ENCODE measurements at places on chromosomes 16 and 17. TPM values are rescaled to one million over a fixed set of nuclear protein-coding genes. Genes with fewer than 3 reads are reported as not detected.

Gene PYY
- total RNA-seq = not detected

Gene EVPL
- not detected for total RNA-seq

Gene MEIOB
- not detected for total RNA-seq

Gene PNPO
- total RNA-seq = 42.5 TPM

Gene VASN
- total RNA-seq = 3.4 TPM

Gene SPATA22
- total RNA-seq = not detected

Gene POLR3K
- 21.6 TPM for total RNA-seq

Gene CCL17
- total RNA-seq = not detected

Gene FBXO31
- 16.7 TPM for total RNA-seq

Gene PRR29
- 0.08 TPM for total RNA-seq

Gene E2F4
- total RNA-seq = 230 TPM

Gene TCF25
- 106 TPM for total RNA-seq

DNA sequence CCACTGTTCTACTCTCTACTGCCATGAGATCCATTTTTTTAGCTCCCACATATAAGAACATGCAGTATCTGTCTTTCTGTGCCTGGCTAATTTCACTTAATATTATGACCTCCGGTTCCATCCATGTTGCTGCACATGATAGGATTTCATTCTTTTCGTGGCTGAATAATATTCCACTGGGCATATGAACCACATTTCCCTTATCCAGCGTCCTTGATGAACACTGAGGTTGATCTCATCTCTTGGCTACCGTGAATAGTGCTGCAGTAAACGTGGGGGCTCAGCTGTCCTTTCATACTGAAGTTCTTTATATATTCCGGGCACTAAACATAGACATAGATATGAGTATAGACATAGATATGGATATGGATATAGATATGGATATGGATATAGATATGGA lies 109.3 kb upstream of the TNRC6C start:
- no peak for DNase-seq

- DNase-seq = no peak
Observed at GRCh38 chr16:30644334-30644830, 6.4 kb upstream of the PRR14 start.

DNA sequence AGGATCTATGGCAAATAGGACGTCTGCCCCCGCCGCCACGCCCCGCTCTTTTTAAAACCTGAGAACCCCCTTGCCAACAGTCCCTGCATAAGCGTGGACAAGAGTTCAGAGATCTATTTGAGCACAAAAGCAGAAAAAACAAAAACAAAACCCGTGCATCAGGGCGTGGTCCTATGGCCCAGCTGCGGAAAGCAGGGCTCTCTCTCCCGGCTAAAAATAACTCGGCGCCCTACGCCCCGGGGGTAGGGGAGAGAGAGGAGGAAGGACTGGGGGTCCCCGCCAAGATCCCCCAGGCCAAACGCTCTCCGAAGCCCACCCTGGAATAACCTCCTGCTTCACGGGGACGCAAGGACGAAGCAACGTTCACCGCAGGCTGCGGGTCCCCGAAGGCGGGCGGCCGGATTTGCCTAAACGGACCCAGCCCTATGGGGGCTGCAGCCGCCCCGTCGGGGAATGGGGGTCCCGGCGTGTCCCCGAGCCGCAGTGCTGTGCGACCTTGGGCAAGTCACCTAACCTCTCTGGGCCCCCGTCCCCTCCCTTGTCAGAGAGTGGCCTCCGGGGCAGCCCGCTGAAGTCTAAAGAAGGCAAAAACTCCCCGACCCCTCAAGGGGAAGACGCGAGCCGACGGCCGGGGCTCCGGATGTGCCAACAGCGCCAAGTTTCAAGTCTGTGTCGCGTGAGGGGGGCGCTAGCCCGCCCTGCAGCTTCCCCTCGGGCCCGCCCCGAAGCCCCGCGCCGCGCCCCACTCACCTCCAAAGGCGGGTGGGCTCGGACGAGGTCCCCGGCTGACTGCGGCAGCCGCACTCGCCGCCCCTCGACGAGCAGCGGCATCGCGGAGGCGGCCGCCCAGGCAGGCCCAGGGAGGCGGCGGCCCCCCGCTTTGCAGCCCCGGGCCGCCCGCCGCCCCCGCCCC lies 477 bp downstream of the NTAN1 start:
- DNase-seq = peak; percentile 44

GRCh38 chr17:77036136-77036840 lies 104.5 kb upstream of the SEC14L1 start:
- no peak for DNase-seq

DNA sequence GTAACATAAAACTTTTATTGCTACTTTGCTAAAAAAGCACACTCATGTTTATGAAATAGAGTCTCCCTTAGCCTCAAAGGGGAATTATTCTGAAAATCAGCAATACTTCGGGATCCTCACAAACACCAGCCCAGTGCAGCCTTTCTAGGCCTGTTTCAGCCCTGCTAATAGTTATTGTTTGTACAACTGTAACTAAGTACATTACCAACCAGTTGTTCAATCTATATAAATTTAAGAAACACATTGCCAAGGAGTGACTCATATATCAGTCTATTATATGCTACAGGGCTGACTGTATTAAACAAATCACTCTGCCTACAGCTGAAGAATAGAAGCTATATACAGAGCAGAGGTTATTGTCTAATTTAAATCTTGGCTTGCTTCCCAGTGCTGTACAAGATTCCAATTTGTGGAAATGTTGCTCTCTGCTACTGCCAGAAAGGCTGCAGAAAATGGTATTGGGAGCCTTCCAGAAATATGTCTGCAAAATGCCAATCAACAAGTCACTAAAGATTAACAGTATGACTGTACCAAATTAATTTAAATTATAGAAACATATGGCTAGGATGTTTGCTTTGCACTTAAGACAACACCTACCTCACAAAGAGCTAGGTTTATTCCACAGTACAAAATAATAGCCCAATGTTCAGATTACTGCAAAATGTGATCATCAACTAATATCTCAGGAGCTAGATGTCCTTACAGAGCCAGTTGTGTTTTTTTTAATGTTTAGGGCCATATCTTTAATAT lies 49.7 kb downstream of the TOX3 start:
- DNase-seq = peak; percentile 3

DNA sequence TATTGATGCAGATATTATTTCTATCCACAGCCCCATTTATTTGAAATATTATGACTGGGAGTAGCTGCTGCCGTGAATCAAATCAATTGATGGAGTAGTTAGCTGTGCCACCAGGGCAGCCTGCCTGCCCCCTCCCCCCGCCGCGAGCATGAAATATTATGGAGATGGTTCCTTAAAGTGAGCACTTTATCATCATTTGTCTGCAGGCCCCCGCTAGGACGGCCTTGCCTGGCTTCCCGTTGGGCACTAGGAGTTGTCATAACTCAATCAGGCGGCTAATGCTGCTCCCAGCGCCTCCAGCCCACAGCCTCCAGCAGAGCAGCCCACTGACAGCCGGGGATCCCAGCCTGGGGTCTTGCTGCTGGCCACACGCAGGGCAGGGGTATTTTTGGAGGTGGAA lies 173.9 kb downstream of the SALL1 start:
- no peak for DNase-seq

DNA sequence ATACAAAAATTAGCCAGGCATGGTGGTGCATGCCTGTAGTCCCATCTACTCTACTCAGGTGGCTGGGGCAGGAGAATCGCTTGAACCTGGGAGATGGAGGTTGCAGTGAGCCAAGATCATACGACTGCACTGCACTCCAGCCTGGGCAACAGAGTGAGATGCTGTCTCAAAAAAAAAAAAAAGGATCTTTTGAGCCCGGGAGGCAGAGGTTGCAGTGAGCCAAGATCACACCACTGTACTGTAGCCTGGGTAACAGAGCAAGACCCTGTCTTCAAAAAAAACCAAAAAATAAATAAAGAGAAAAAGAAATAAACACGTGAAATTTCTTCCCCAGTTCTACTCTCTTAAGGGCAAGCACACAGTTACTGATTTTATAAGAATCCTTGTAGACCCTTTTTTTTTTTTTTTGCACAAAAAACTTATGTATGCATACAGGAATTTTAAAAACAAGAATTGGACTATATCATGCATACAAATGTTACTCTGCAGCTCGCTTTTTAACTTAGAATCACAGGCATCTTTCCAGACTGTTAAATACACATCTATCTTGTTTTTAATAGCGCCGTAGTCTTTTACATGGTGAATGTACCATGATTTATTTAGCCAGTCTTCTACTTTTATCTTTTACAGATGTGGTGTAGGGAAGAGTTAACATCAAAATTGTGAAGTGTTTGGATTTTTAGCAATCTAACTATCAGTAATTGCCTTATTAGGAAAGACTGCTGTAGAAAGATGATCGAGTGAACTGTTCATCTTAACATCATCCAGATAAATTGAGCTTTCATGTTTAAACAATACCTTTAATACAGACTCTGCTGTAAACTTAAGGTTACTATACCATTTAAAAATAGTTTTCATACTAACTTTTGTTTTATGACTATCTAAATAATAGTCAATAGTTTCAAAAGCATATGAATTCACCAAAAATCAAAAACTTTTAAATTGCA lies 14.6 kb downstream of the CDH3 start:
- DNase-seq = no peak

GRCh38 chr16:48556913-48557351 lies 53.0 kb downstream of the N4BP1 start:
- peak; percentile 70 for DNase-seq

GRCh38 chr16:65816556-65816955 lies 549.9 kb upstream of the CDH5 start:
- no peak for DNase-seq

DNA sequence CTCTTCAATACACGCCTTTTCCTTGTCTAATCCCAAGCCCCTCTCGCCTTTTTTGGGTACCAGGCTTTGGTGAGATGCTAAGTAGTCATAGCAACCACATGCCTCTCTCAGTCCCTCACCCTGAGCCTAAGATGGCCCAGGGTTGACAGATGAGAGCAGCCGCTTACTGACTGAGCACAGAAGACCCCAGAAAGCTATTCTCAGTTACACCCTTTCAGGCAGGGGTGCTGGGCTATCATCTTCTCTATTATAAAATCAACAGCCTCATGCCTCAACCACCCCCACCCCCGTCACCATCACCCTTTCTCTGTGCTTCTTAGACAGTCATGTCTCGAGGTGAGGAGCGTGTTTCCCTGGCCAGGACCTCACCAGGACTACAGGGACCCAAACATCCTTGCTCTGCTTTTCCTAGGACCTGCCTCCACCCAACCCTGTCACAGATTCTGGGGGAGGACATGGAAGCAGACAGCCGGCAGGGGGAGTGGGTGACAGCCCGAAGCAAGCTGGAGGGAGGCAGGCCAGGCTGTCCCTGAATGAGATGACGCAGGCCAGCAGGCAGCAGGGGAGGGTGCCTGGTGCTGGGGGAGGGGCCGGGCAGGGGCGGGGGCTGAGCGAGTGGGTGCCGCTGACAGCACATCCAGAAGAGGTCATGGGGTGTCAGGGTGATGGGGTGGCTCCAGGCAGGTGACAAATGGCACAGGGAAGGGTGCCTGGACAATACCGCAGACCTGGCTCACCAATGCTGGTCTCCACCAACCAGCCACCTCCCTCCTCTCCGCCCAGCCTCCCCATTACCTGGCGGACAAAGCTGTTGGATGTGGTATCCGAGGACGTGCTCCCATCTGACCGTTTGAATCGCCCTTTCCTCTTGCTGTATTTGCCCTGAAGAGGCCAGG lies 3.1 kb downstream of the CACNB1 start:
- DNase-seq = no peak

DNA sequence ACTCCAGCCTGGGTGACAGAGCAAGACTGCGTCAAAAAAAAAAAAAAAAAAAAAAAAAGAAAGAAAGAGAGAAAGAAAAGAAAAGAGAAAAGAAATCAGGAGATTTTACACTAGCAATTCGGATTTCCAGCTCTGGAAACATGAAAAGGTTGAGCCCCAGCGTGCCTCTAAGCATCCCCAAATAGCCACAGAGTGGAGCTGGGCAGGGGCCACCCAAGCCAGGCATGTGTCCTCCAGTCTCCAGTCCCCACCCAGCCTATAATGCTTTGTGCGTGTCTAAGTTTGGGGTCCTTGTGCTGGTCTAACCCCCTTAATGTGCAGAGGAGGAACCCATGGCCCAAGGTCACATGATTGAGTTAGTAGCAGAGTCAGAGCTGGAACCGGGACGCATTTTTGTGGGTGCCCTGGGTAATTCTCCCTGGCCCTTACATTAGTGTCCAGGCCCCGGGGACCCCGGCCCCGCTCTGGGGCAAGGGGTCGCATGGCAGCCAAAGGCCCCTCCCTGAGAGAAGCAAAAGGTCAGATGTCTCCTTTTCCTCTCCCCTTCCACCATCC lies 19.9 kb downstream of the ADAM11 start:
- no peak for DNase-seq

GRCh38 chr16:57194512-57194911 lies 8.4 kb downstream of the RSPRY1 start:
- peak; percentile 94 for DNase-seq

- no peak for DNase-seq
Observed at GRCh38 chr16:2016407-2016922, 3.1 kb upstream of the NPW start.

DNA sequence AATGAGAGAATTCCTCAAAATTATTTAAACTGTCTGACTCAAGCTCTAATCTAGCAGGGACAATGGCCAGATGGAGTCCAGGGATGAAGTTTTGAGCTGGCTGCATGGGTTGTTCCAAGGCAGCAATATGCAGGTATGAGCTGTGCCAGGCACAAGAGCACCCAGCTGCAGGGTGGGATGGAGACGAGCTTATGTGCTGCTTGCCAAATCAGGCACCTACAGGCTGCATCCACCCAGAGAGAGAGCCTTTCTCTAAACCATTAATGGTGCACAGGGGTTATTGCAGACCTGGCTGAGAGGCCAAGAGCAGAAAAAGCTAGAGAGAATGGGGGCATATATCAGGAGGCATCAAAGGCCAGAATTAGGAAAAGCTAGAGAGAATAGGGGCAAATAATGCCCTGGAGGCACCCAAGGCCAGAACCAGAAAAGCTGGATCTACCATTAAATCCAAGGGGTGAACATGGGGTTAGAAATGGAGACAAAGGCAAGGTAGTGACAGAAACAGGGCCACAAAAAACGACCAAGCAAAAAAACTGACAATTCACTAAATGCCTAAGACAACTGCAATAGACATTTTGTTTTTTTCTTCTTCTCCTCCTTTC lies 11.0 kb downstream of the KRT33A start:
- no peak for DNase-seq

GRCh38 chr17:83004791-83005380 lies 74.5 kb upstream of the METRNL start:
- DNase-seq = no peak

DNA sequence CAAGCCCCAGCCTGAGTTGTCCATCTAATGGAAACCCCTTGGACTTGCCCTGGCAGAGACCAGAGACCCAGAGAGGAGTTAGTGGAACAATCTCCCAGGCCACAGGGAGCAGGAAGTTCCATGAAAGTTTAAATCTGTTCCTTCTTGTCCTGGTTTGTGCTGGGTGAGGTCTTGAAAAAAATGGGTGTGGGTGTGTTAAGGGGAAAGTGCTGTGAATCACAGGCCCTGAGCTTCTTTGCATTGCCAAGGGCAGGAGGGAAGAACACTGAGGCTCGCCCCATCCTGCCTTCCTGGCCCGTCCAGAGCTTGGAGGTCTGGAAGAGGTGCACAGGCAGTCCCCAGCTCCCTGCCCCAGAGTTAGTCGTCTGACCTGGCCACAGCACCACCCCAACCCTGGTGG lies 2.3 kb downstream of the ADORA2B start:
- no peak for DNase-seq

Data from HT1080 (cell line).